ENCODE measurements at places on chromosomes 2 and 18.
A peak's percentile ranks its signal among the peaks of the same experiment; 100 is the strongest.

DNA sequence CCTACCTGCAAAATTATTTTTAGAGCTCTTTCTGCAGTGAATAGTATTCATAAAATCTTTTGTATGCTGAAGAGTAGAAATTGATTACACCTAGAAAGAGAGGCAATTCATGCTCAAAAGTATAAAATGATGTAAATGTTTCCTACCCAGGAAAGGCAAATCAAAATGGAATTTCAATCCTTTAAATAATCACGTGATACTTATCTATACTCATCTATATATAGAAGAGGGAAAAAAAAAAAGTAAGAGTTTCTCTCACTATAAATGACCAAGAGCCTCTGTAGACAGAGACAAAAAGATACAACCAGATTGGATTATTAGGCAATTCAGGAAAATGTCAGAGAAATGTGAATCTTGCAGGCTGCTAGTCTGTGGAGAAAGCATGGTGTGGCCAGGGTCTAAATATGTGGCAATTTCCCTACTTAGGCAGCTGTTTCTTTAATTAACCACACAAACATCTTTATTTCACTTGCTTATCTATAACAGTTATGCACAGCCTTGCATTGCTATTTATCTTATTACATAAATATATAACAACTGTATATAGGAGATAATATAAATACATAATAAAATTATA lies 39.5 kb downstream of the METTL8 start:
- H3K27me3 ChIP-seq = no peaks in the 10 kb centered on the region
- H3K27ac ChIP-seq = no peak overlapping the region
- peaks cover 13% of the 10 kb centered on the region for H3K4me1 ChIP-seq

DNA sequence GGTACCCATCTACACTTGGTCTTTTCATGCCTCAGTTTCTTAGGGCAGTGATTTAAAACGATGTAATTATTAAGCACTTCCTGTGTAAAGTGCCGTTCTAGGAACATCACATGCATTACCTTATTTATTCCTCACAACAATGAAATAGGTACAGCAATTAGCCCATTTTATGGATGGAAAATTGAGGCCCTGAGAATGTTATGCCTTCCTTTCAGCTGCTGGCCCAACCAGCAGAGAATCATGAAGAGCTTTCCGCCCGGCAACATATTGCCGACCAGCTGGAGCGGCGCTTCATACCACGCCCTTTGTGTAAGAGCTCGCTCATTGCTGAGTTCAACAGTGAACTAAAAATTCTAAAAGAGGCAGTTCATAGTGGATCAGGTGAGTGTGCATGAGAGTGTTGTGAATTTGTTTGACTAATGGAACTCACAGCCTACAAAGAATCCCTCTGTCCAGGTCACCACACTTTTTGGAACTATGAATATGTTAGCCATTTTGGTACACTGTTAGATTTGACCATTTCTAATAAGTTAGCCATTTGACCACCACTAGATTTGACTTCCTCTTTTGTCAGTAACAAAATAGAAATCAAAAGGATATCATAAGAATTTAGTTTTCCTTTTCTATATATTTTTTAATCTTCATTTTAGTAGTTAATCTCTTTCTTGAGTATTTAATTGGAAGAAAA lies 25.6 kb upstream of the RPE start:
- peaks cover 4% of the 10 kb centered on the region for H3K4me1 ChIP-seq
- no peaks in the 10 kb centered on the region for H3K27me3 ChIP-seq
- DNase-seq = no peak
- no peak overlapping the region for H3K27ac ChIP-seq
- H3K4me3 ChIP-seq = no peak overlapping the region

GRCh38 chr2:95375532-95376150 lies 26.9 kb upstream of the FAHD2A start:
- H3K36me3 ChIP-seq = no peaks in the 10 kb centered on the region
- H3K27me3 ChIP-seq = no peaks in the 10 kb centered on the region
- H3K4me1 ChIP-seq = no peaks in the 10 kb centered on the region

DNA sequence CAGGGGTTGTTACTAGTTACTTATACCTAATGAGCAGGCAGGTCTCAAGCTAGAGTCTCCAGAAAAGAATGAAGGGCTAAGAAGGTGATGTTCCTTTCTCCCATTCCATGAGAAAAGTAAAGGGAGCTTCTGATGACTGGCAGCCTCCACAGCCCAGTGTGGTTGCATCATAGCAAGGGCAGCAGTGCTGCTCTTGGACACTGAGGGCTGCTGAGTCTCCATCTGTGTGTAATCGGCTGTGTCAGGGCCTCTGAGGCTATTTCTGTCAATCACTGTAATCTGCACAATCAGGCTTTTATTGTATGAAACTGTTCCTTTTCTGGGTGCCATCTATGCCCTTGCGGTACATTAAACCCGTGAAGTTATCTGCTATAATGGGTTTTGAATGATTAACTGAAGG lies 164.1 kb upstream of the FBXO11 start:
- no peak overlapping the region for H3K27ac ChIP-seq
- H3K27me3 ChIP-seq = no peaks in the 10 kb centered on the region
- H3K4me1 ChIP-seq = peaks cover under 1% of the 10 kb centered on the region
- no peak for DNase-seq
- no peaks in the 10 kb centered on the region for H3K36me3 ChIP-seq

- no peak overlapping the region for H3K27ac ChIP-seq
- no peak for DNase-seq
- H3K4me1 ChIP-seq = no peaks in the 10 kb centered on the region
- H3K4me3 ChIP-seq = no peak overlapping the region
- H3K36me3 ChIP-seq = no peaks in the 10 kb centered on the region
Measured at GRCh38 chr2:145724311-145724898, 1204.5 kb upstream of the ZEB2 start.

DNA sequence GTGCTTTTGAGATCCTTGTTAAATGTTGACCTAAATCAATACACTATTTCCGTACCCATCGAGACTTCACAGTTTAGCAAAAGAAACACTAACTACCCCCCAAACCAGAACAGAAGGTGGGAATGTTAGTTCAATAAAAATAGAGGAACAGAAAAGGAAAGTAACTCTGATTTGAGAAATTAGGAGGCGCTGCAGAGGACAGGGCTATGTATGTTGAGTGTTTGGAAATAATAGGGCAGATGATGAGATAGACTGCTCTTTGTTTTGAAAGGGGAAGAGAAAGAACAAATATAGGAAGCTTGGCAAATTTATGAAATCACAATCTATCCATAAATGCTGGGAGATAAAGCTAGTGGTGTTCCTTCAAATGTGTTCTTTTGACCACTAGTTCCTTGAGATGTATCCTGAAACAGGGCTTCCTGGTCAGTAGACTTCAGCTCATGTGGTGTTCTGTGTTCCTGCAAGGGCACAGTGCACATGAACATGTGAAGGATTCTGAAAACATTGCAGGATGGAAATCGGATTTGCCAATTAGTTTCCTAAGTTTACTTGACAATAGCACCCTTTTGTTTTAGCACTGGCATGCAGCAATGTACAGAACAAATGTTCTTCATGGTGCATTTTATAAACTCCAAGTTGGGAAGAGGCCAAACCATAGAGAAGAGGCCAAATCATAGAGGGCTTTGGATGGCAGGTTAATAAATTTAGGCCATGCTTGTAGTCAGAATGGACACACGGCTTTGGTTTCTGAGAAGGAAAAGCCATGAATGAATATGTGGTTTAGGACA lies 39.8 kb downstream of the RHBDD1 start:
- H3K36me3 ChIP-seq = peaks cover 1% of the 10 kb centered on the region
- DNase-seq = no peak
- H3K27me3 ChIP-seq = no peaks in the 10 kb centered on the region
- H3K4me3 ChIP-seq = no peak overlapping the region
- H3K27ac ChIP-seq = no peak overlapping the region

DNA sequence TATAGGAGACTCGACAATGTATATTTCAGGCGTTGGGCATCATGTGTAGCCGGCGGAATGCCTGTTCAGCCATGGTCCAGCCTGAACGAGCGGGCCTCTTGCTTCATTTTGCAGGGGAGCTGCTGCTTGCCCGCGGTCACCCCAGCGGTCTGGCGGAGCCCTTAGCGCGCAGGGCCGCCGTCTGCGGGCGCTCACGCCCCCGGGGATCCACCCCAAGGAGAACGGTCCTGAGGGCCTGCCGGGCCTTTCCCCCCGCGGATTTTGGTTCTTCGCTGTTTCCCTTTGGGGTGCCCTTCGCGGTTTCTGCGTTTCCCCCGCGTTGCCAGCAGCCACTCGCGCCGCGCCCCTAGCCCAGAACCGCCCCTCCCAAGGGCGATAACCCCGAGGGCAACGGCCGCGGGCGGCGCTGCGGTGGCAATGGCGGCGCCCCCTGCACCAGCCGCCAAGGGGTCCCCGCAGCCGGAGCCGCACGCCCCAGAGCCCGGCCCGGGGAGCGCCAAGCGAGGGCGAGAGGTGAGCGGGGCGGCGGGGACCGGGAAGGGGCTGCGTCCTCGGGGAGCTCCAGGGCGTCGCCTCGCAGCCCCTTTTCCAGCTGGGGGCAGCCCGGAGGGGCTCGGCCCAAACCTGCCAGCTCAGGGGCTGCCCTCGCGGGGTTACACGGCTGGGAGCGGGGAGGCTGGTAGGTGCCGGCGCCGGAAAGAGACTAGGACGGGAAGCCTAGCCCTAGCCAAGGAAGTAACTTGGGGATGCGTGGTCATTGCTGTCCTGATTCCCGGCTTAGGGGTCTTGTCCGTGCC lies at the start of gene MFSD2B:
MFSD2B (plus strand) TSS at position 406 of the 797 bp plus-strand sequence; CDS start at position 418, 12 bp downstream.
- peak within 1 kb of the TSS; percentile 44 for H3K4me3 ChIP-seq
- no peaks in the 10 kb centered on the region for H3K4me1 ChIP-seq

DNA sequence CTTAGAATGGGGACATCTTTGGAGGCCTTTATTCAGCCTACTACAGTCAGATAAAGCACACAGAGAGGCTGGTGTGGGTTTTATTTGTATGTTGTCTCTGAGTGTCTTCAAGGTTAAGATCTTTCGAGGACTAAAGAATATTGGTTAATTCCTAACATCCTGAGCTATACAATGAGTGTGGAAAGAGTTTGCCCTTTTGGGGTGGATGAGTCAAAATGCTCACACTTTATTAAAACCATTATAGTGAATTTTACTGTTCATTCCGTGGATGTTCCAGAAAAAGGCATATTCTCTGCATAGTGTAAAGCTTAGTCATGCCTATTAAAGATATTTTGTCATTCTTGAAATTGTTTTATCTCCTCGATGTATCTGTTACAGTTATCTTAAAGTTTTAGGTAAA lies 29.1 kb upstream of the SLC38A11 start:
- no peak for DNase-seq
- H3K4me1 ChIP-seq = peaks cover 20% of the 10 kb centered on the region
- no peak overlapping the region for H3K27ac ChIP-seq
- H3K36me3 ChIP-seq = no peaks in the 10 kb centered on the region
- no peak overlapping the region for H3K4me3 ChIP-seq

DNA sequence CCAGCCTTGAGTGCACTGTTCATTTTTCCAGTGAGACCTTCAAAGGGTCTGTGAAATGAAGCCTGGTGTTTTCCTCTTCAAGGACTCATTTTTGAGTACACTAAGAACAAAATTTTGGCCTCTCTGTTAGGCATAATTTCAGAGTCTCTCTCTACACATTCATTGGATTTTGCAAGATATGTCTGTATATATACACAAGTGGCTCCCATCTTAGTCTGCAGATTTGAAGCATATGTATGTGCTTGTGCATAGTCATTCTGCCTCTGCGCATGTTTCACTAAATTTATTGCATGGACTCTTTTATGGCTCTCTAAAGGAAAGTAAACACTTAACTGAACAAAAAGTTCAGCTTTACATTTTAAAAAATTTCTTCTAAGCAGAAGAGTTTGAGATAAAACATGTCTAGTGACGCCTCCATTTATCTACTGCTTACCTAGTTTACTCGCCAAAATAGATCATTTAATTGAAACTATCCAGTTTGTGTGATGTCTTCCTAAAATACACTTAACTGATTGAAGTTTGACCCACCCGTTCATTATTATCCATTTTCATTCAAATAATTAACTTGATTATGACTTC lies 145.9 kb downstream of the FMNL2 start:
- no peak for DNase-seq
- no peak overlapping the region for H3K27ac ChIP-seq
- H3K4me3 ChIP-seq = no peak overlapping the region
- no peaks in the 10 kb centered on the region for H3K27me3 ChIP-seq
- peaks cover 15% of the 10 kb centered on the region for H3K4me1 ChIP-seq

- H3K27ac ChIP-seq = no peak overlapping the region
- H3K36me3 ChIP-seq = no peaks in the 10 kb centered on the region
- no peaks in the 10 kb centered on the region for H3K27me3 ChIP-seq
- H3K4me1 ChIP-seq = no peaks in the 10 kb centered on the region
- no peak for DNase-seq
Measured at GRCh38 chr2:39703181-39703872, 37.6 kb downstream of the TMEM178A start.

- no peak for DNase-seq
- no peaks in the 10 kb centered on the region for H3K36me3 ChIP-seq
- H3K27me3 ChIP-seq = no peaks in the 10 kb centered on the region
- H3K4me1 ChIP-seq = no peaks in the 10 kb centered on the region
- no peak overlapping the region for H3K27ac ChIP-seq
Measured at GRCh38 chr2:107174171-107174570, 288.2 kb upstream of the ST6GAL2 start.

GRCh38 chr2:107197594-107198294 lies 311.8 kb upstream of the ST6GAL2 start:
- no peaks in the 10 kb centered on the region for H3K27me3 ChIP-seq
- H3K36me3 ChIP-seq = no peaks in the 10 kb centered on the region
- H3K4me3 ChIP-seq = no peak overlapping the region
- no peaks in the 10 kb centered on the region for H3K4me1 ChIP-seq
- DNase-seq = no peak

- H3K27ac ChIP-seq = no peak overlapping the region
- no peaks in the 10 kb centered on the region for H3K36me3 ChIP-seq
- no peaks in the 10 kb centered on the region for H3K27me3 ChIP-seq
- H3K4me1 ChIP-seq = peaks cover 14% of the 10 kb centered on the region
- DNase-seq = no peak
Measured at GRCh38 chr2:191150230-191150599, 579 bp downstream of the STAT4 start.

GRCh38 chr2:109049022-109049421 lies 60.0 kb upstream of the EDAR start:
- no peaks in the 10 kb centered on the region for H3K4me1 ChIP-seq
- no peak for DNase-seq
- no peaks in the 10 kb centered on the region for H3K27me3 ChIP-seq
- H3K4me3 ChIP-seq = no peak overlapping the region
- no peak overlapping the region for H3K27ac ChIP-seq

DNA sequence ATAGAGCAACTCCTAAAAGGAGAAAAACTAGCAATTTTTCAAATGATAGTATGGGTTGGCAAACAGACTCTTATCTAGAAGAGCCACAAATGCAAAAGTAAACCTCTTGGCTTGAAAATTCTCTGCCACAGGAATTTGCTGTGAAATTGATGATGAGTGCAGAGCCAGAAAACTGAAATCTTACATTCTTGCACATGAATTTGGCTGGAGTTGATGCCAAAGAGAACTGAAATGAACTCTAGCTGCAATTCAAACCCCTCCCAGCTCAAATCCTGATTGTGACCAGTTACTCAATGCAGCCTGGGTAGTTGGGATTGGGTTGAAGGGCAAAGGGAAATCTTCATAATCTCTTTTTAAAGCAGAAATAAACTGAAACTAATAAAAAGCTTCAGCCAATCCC lies 266.6 kb downstream of the PDE11A start:
- DNase-seq = no peak
- H3K4me3 ChIP-seq = no peak overlapping the region
- no peaks in the 10 kb centered on the region for H3K36me3 ChIP-seq
- no peaks in the 10 kb centered on the region for H3K27me3 ChIP-seq

GRCh38 chr2:171160956-171161740 lies 455 bp upstream of the TLK1 start:
- peak overlapping the region; percentile 94 for H3K4me3 ChIP-seq
- H3K36me3 ChIP-seq = no peaks in the 10 kb centered on the region
- peaks cover 7% of the 10 kb centered on the region for H3K4me1 ChIP-seq
- H3K27ac ChIP-seq = peak overlapping the region; percentile 75
- no peaks in the 10 kb centered on the region for H3K27me3 ChIP-seq
- no peak for DNase-seq

All from keratinocyte (primary cell).